Activated CD4-positive, alpha-beta T cell treated with anti-CD3 and anti-CD28 coated beads, Interleukin-2, amount 50 U/mL, for 24 hours (primary cell): ENCODE measurements at places on chromosomes 2 and 18.
A peak's percentile ranks its signal among the peaks of the same experiment; 100 is the strongest.

DNA sequence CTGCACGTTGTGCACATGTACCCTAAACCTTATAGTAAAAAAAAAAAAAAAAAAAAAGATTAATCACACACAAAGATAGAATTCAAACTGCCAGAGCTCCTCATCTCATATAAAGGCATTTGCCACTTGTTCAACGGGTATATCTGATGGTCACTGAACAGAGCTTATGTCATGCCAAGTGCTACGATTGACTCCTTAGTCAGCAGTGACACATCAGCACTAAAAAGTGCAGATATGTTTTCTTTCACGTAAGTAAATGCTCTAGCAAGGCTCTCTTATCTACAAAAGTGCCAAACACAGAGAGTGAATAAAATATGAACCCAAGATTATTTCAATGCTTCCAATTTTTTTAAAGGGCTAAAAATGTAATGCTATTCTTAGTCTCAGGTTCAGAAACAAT lies 1.1 kb downstream of the LMAN1 start:
- peak; percentile 7 for DNase-seq

GRCh38 chr2:137291836-137292570 lies 526.7 kb downstream of the THSD7B start:
- DNase-seq = no peak

DNA sequence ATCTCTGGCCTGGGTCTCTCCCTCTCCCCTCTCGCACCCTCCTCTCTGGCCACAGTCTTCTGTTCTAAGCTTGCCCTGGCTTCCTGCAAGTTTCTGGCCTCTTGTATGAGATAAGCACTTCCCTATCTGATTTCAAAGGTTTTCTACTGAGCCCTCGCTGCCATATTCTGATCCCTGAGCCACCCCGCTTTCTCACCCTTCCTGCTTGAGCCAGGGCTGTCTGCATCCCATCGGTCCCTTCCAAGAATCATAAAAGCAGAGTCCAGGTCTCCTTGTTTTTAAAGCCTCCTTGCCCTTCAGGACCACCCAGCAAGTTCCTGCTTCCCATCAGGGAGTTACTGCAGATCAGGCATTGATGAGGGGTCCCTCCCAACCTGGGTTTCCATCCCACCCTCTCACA lies 110.2 kb downstream of the PRKCE start:
- DNase-seq = no peak

GRCh38 chr18:10330428-10330827 lies 124.0 kb upstream of the APCDD1 start:
- DNase-seq = no peak
